ENCODE measurements at places on chromosomes 1 and 21.

DNA sequence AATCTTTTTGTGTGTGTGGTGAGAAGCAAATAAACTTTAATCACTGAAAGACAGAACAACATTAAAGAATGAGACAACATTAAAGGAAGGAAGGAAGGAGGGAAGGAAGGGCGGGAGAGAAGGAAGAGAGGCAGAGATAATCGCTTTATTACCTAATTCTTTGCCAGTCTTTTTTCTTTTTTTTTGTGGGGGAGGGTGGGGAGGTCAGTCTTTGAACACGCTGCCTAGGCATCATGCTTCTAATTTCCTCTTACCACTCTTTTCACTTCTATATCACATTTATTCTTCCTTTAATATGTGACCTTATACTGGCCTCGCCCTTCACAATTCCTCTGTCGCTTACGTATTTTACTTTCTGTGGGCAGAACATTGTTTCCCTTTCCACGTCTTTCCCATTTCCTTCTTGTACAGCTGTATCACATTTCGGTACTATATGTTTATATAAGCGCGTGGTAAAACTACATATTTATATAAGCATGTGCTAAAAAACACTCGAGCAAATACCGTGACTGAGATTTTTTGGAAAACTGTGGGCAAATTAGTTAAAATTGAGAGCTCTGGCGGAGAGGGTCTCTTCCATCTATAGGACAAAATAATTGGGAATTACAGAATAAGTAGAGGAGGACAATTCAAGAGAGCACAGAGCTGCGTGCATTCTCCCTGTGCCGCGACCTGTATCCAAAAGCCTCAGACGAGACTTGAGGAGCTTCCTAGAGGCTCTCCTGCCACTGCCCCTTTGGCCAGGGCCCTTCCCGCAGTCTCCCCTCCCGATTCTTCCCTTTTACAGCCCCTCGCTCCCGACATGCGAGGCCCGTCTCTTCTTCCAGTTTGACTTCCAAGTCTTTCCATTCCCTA is 823 bp upstream of the PRKAA2 start:
- DNase-seq, result no peak

GRCh38 chr1:208219659-208220282 is 24.4 kb downstream of the PLXNA2 start:
- no peak for DNase-seq

DNA sequence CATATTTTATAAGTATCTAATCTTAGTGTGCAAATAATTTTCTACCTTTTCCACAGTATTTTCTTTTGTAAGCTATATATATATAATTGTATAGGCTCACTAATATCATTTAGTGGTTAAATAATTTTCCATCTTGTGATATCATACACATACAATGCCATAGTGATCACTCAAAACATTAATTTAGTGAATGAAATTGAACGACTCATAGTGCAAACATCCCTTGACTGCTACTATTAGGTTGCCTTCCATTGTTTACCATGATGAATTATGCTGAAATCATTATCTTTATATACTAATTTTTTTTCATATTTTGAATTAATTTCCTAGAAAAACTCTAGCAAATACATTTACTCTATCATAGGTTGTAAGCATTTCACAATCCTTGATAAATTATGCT is 127.1 kb downstream of the PCNX2 start:
- no peak for DNase-seq

DNA sequence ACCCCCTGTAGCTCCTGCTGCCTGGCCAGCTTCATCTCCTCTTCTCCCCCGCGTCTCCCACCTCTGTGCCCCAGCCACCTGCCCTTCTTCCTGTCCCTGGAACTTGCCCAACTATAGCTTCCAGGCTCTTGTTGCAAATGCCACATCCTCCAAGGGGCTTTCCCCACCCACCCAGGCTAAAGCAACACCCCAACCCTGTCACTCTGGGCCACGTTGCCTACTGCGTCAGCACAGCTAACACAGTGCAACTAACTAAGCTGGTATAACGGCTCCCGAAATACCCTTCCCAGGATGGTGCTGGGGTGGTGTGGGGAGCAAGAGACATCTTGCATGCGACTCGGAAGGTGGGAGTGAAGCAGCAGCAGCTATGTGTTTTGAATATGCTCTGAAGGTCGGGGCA is 19.7 kb downstream of the CAMK2N1 start:
- no peak for DNase-seq

GRCh38 chr1:116909512-116910378 is at the start of gene PTGFRN:
PTGFRN (plus strand) TSS chr1:116909916; CDS start chr1:116910204, 288 bp downstream.
- DNase-seq, result peak; percentile 62

GRCh38 chr1:175572932-175573868 is 170.2 kb downstream of the TNR start:
- DNase-seq, result no peak

DNA sequence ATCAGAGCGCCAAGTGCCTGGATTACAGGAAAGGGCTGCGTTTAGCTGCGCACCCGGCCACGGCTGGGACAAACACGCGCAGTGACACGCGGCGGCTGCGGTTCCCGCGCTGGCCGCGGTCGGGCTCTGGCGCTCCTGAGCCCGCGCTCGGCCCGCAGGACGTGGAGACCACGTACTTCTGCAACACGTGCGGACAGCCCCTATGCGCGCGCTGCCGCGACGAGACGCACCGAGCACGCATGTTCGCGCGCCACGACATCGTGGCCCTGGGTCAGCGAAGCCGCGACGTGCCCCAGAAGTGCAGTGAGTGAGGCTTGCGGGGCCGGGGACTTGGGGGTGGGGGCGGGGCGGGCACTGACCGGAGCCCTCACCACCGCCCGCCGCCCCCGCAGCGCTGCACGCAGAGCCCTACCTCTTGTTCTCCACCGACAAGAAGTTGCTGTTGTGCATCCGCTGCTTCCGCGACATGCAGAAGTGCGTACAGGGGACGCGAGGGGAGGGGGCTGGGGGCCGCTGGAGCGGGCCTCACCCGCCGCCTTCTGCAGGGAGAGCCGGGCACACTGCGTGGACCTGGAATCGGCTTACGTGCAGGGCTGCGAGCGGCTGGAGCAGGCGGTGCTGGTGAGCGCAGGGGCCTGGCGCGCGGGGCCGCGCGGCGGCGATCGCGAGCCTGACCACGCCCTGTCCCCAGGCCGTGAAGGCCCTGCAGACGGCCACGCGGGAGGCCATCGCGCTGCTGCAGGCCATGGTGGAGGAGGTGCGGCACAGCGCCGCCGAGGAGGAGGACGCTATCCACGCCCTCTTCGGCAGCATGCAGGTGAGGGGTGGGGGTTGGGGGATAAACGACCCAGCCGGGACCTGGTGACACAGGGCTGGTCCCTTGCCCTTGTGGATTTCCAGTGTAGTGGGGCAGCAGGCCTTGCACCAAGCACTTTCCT is 3.1 kb downstream of the RNF207 start:
- peak; percentile 56 for DNase-seq

- DNase-seq, result no peak
Measured at GRCh38 chr1:94688646-94689045, 131.5 kb upstream of the SLC44A3 start.

DNA sequence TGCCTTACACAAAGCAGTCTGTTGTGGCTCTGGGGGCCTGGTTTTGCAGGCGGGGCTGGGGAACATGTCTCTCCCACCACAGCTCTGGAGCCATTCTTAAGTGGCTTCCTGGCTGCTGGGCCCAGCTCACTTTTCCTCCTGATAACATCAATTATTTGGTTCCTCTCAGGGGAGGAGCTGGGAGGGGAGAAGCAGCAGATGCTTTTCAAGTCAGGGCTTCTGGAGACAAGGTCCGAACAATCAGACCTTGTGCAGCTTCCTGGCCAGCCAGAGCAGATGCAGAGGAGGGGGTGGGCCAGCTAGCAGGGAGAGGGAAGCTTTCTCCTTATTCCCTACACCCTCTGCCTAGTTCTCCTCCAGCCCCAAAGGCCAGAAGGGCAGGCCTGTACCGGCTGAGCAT is 3.7 kb upstream of the PAQR6 start:
- DNase-seq, result no peak

DNA sequence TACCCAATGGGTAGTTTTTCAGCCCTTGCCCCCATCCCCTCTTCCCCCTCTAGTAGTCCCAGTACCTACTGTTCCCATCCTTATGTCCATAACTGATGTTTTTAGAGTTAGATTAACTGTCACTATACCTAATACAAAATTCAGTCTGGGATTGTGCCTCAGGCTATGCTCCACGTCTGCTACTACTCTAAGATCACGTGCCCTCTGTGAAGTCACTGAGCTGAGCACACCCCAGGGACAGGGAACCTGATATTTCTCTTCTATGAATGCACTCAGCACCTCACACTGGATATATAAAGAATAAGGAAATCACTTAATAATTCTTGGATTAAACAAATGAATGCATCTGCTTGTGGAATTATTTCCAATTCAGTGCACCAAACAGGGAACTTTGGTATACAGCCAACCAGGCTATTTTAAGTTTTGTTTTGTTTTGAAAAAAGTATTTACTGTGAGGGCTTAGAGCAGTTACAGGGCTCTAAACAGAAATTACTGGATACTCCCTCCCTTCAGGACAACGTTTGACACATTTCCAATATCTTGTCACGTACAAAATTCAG is 307.9 kb downstream of the SMYD3 start:
- no peak for DNase-seq

DNA sequence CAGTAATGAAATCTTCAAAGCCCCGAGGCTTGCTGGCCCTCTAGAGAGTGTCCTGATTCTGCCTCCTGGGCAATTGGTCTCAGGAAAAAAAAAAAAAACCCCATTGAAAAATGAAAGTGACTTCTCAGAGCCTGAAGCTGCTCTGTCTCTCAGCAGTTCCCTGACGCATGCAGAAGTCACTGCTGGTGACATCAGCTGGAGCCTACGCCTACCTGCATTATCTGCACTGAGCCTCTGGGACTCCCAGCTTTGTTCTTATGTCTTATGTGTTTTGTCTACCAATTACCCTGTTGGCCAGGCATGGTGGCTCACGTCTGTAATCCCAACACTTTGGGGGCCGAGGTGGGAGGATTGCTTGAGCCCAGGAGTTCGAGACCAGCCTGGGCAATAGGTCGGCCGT is 10.1 kb upstream of the SLC25A33 start:
- DNase-seq, result no peak

- DNase-seq, result no peak
Measured at GRCh38 chr21:19535356-19535755, 1131.8 kb upstream of the TMPRSS15 start.

DNA sequence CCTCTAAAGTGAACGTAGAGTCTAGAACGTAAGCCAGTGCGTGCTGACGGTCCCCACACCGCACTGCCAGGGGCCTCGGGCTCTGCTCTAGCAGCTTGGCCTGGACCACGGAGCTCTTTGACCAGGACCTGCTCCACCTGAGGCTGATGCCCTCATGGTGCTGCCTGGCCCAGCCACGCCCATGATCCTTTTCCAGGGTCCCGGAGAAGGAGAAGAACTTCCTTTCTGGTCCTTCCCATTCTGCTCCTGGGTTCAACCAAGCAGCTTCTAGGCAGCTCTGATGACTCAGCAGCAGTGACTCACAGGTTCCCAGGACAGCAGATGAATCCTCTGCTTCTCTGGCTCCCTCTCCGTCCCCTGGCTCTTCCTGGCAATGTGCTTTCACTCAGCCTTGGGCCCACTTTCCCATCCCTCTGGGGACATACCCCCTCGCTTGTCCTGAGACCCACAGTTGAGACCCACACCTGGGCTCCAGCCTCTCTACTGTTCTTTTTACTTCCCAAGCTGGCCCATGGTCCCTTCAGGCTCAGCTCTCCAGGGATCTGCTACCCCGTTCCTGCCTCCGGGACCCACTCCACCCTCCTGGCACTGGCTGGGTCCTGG is 246.3 kb upstream of the RAB4A start:
- peak; percentile 32 for DNase-seq

DNA sequence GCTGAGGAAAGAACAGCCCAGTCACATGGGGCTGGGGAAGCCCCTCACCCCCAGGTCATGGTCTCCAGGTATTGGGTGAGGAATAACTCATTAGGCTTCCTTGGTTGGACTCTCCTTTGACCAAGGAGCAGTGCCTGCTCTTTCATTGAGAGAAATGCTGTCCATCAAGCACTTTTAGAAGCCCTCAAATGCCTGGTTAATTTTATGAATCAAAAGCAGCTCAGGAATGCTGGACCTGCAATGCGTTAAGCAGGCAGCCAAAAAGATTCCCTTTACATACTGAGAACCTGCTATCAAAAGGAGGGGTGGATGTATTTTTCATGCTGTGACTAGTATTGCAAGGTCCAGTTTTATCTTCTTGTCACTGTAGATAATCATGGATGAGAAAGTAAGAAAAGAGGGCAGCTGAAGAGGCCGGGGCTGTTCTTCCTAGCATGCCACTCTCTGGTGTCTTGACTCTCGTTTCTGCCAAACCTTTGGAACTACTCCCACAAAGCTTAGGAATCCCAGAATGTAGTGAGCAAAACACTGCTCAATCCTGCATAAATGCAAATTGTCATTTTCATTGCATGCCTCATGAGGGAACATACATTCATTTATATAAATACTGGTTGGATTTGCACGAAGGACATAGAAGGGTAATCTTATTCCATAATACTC is 2.1 kb upstream of the CD58 start:
- no peak for DNase-seq

DNA sequence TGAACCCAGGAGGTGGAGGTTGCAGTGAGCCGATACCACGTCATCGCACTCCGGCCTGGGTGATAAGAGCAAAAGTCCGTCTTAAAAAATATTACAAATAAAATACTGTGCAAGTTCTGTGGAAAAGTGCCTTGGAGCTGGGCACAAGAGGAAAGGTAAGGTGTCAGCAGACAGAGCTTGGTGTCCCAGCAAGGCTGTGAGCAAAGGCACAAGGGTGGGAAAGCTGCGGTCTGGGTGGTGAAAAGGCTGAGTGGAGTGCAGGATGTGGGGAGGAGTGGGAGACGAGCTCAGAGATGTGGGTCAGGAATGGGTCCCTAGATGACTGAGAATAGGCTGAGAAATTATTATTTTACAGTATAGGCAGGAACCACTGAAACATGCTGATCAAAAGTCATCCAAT is 150.6 kb downstream of the RHOU start:
- no peak for DNase-seq

GRCh38 chr1:221637641-221638041 is 104.2 kb downstream of the DUSP10 start:
- no peak for DNase-seq

DNA sequence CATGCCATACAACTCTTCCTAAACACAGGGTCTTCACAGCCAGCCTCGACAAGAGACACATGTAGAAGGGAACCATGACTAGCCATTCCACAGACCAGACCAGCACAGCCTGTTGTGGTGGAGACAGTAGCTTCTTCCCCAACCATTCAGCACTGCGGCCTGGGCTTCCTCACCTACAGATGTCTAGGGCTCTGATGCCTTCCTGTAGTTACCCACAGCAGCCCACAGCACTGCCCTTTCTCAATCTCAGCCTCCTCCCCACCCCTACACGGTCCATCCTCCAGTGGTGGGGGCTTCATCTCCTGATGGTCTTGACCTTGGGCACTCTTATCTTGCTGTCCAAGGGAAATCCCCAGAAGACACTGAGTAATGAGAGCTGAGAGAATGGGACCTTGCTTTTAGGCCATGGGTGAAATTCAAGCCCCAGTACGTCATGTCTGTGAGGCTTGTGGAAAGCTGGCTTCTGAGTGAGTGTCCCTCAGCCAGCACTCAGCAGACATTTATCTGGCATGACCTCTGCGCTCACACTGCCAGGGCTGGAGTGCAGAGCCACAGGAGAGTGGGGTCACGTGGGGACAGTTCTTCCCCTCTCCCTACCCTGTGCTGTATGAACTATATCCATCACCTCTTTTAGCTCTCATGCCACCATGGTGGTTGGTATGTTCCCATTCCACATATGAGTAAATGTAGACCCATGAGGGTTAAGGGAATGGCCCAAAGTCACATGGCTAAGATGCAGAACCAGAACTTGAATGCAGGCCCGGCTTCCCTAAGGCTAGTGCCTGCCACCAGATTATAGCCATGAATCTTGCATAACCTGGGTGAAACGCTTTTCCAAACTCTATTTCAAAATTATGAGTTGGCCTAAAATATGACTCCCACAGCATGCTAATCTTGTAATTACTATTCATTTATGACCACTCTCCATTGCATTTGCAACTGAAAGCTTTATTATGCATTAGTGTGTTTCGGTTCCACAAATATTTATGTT is 104.7 kb downstream of the HIVEP3 start:
- DNase-seq, result no peak
